A549 treated with AZD2906 at 1 μM for 4 hours (cell line): ENCODE measurements at places on chromosomes 3 and 15. TPM values are rescaled to one million over a fixed set of nuclear protein-coding genes. Genes with fewer than 3 reads are reported as not detected.

The STXBP5L gene
- not detected in 5 replicates for total RNA-seq

The HTD2 gene
- 6.0 to 8.0 TPM (median 7.1 TPM) in 5 replicates for total RNA-seq

The RMDN3 gene
- total RNA-seq, result 20.7 to 22.6 TPM (median 21.8 TPM) in 5 replicates

The EPHB1 gene
- 0.03 to 0.13 TPM (median 0.11 TPM) in 5 replicates for total RNA-seq

The ACTRT3 gene
- 2.6 to 3.3 TPM (median 3.1 TPM) in 5 replicates for total RNA-seq

The WDR93 gene
- 0.13 to 0.25 TPM (median 0.21 TPM) in 5 replicates for total RNA-seq

The IQCF5 gene
- total RNA-seq, result not detected in 5 replicates

The GOLGA6A gene
- 0.07 to 0.15 TPM (median 0.11 TPM) in 5 replicates for total RNA-seq

The SLC22A13 gene
- 0.06 to 0.14 TPM (median 0.09 TPM) in 4 of 5 replicates, not detected in the other for total RNA-seq

The MESP2 gene
- 0.09 to 0.83 TPM (median 0.40 TPM) in 5 replicates for total RNA-seq

The PLA2G4E gene
- total RNA-seq, result 0.06 TPM in 1 of 5 replicates, not detected in the others

The KBTBD13 gene
- not detected in 5 replicates for total RNA-seq
